ENCODE measurements at places on chromosomes 1 and 21. TPM values are rescaled to one million over a fixed set of nuclear protein-coding genes. Genes with fewer than 3 reads are reported as not detected.

DNA sequence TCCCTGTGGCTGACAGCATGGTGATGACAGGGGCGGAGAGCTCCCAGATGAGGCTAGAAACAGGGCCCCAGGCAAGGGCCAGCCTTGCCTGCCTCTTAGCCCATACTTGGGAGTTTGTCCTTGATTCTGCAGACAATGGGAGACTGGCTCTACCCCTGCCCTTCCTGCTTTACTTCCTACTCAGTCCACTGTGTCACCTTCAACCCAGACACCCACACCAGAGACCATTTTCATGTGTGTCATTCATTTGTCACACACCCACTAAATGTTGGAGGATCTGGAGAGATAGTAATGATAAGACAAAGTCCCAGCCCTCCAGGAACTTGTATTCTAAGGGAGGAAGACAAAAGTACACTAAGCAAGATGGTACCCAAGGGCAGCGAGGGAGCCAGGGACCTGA, 43.7 kb downstream of the SYT6 start:
- no peak for DNase-seq

The IFI44L gene
- total RNA-seq = 3.6 TPM

- DNase-seq = no peak
Measured at GRCh38 chr1:175888996-175889395, 145.6 kb upstream of the TNR start.

DNA sequence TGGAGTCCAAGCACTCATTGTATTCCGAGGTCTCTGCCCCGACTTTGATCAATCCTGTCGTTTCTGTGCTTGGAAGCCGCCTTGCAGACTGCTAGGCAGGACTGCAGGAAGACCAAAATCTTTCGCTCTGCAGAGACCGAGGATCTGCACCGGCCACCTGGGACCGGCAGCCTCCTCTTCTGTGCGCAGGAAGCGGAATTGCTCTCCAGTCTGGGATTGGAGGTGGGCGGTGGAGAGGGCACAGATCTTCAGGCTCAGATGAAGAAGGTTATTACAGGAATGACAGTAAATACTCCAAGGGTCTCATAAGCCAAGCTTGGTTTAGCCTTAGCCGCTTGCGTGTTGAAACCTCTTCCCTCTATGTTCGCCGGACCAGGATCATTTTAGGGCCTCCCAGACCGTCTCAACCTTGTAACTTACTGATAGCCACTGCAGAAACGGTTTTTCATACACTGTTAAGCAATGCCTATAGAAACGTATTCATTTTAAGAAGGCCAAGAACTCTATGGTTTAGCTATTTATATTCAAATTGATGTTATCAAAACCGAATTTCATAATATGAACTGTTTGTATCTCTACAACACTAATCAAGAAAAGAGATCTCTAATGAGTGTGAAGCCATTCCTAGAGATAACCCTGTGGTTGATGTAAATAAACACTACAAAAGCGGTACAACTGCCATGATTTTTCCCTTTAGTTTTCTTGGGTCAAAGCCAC, 1.1 kb downstream of the MIA3 start:
- peak; percentile 63 for DNase-seq

GRCh38 chr1:181551754-181552153, 68.4 kb downstream of the CACNA1E start:
- no peak for DNase-seq

The C1orf53 gene
- 4.9 TPM for total RNA-seq

The BMP8B gene
- 0.41 TPM for total RNA-seq

DNA sequence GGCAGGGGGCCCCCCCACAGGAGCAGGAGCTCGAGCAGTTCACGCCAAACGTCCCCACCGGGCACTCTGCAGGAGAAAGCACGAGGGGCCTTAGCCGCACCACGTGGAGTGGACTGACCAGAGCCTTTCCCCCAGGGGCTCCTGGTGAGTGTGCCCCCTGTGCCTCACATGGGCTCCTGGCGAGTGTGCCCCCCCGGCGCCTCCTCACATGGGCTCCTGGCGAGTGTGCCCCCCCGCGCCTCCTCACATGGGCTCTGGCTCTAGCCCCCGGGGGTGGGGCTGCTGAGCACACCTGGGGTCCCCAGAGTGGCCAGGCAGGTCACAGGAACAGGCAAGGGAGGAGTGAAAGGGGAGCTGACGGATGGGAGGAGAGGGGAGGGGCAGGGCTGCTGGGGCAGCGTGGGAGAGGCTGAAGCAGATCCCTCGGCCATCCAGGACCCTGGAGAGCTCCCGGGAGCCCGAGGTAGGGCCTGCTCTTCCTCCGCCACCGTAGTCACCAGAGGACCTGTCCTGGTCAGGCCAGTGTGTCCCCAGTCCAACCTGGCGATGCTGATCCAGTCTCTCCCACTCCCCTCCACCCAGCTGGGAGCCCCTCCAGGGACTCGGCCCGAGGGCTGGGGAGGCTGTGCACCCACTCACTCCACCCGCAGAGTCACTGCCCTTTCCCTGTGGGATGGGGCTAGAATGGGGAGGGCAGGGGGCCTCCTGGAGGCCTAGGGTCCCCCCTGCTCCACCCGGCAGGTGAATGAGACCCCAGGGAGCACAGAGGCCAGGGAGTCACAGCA, 47.6 kb downstream of the ARHGEF16 start:
- DNase-seq = peak; percentile 86

DNA sequence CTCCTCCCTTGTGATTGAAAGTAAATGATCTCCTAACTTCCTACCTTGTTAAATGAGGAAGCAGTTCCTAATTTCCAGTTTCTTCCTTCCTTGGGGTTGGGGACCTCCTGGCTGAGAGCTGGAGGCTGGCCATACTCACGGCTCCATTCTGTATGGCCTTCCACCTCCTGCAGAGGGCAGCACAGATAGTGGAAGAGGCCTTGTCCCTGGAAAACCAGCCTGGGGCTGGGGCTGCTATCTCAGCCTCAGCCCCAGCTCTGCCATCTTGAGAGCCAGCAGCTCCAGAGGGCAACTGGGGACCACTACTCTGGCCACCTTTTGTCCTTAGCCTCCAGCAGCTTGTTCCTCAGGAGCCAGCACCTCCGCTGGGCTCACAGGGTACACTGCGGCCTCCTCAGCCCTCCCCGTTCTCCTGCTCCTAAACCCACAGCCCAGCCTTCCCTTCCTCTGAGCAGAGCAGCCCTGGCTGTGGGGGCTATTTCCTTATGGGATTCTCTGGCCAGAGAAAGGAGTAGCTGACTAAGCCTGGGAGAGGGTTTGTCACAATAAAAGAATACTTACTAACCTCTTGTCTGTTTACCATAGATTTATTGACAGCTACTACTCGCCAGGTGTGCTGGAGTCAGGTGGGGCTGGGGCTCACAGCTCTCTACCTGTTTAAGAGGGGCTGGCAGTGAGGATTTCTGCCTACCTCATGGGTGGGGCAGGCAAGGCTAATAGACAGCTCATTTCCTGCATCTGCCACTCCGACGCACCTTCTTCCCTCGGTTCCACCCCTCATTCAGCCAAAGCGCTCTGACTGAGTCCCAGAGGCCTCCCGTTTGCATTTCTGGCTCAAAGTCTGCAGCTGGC, 6.3 kb downstream of the TMEM234 start:
- DNase-seq = no peak

The DIP2A gene
- 23.9 TPM for total RNA-seq

The PLA2G2D gene
- not detected for total RNA-seq

DNA sequence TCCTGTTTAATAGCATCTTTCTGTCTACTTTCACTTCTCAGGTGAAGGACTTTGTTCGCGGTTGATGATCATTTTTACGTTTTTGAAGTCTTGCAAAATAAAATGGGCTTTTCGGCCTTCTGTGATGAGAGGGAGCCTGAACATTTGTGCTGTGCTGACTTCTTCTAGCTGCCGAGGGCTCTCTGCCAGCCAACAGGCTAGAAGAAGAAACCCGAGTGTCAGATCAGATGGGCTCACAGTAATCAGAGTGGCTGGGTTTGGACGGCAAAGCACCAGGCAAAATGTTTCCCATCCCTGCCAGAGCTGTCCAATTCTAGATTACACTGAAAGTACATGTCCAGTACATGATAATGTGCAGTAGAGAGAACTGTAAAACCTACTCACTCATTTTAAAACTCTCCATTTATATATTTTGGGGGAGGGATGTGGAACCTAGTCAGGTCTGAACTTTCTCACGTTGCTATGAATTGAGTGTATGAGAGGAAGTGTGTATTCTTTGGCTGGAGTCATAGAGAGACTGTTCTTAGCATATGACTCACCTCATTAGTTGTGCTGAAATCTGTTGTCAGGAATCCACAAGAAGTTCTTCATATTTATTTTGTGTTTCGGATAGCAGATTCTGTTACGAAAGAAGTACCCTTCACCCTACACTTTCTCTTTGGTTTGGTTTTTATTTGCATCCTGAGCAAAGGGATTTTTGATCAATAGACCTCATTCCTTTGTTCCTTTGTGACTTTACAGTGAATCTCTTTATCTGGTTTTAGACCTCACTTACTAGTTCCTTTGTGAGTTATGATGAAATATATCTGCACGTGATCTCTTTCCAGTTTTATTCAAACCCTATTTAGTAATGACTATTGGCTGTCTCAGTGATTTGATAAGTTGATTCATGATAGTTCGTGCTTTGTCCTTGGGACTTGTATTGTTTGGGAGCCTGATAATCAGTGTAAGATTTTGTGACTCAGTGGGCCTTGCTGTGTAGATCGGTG, 4.8 kb downstream of the ATP1A1 start:
- peak; percentile 87 for DNase-seq

DNA sequence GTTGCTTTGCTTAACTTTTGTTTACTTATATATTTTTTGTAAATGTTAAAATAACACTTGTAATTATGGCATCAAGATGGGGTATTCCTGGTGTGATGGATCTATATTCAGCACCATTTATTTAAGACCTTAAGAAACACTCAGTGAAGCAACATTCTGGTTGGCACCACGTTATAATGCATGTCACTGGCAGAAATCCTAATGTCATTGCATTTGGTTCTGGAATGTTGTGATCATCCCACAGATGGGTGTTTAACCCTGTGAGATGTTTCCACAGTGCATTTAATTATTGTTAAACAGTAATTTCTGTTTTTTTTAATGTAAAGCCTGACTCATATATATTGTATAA, 116.5 kb downstream of the NOS1AP start:
- DNase-seq = no peak

- DNase-seq = no peak
Measured at GRCh38 chr1:56194701-56195300, 384.6 kb downstream of the PLPP3 start.

DNA sequence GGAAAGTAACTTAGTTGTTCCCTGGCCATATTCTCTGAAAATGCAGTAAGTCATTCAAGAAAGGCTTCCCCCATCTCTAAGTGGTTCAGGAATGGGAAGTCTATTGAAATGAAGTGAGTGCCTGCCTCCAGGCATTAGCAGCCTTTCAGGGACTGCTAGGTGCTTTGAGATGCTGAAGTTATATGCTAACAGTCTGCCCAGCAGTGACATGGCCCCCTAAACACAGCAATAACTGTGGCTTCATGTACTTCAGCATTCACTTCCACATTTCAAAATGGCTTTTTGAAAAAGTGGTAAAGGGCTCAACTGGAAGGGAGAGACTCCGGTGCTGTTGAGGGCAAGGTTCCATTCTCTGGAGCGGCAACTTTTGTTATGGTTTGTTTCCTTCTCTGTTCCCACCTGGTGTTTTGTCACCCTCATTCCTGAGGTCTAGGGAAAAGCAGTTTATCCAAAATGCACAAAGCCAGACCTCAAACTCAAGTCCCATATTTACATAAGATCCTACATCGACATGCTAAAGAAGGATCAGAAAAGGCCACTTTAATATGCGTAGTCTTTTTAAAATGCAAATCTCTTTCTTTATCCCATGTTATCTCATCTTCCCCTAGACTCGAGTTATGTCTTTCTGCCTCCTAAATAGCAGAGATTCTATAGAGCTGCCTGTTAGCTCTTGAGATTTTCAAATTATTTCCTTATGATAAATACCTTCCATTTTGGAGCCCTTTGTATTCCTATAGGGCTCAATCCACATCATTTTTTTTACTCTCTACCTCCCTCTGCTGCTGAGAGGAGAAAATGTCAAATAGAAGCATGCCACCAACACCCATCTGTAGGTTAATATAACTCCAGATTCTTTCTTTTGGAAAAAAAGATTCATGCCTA, 34.2 kb upstream of the LRRC8C start:
- DNase-seq = no peak

DNA sequence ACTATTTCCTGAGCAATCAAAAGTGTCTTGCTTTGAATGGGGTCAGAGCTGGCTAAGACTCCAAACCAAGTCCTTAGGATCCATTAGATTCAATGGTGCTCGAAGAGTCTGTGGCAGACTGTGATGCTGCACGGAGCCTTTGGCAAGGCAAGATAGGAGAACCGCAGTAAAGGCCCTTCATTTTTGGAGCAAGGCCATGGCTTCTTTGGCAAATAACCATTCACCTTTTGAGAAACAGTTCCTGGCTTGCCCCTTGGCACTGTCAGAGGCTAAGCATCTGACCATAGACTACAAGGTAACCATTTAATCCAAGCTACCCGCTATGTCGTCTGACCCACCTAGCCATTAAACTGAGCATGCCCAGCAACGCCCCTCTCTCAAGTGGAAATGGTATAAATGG, 45.2 kb downstream of the EDN2 start:
- no peak for DNase-seq

DNA sequence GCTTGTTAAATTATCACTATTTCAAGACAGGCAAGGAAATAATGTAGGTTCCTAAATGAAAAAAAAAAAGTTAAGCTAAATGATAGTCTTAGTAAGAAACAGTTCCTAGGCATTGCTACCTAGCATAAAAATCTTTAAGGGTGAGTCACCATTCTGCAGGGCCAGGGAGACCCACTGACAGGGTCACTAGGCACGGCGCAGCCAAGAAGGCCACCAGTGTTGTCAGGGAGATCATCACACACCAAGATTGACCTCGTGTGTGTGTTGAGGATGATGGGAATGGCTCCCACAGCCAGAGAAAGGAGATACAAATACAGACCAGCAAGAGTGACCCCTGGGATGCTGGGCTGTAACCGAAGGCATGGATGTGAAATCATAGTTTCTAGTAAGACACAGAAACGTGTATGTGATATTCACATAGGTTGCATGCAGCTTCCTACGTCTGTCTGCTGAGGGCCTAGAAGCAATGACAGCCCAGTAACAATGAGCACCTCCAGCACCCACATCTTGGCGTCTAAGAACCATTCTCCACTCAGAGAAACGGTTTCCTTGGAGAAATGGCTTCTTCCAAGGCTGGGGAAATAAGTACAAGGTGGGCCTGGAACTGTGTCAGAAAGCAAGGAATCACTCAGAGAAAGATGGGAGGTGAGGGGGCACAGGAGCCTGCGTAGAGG, 29.1 kb downstream of the RIPK4 start:
- no peak for DNase-seq

DNA sequence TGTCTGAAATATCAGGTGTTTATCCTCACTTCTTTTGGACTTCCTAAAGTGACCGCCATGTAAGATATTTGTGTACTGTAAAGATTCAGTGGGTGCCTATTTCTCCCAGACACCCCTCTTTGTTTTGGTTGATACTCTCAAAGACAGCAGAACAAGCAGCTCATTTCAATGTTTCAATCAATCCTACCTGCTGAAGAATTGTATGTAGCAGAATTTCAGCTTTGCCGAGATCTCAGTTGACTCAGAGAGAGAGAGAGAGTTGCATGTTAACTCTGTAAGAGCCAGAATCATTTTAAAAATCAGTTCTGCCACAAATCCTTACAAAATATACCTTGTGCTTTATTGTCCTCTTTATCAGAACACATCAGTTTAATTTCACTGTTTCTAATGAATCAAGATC, 987.3 kb downstream of the ADGRL2 start:
- DNase-seq = no peak
